ENCODE measurements at places on chromosomes 6 and 20. TPM values are rescaled to one million over a fixed set of nuclear protein-coding genes. Genes with fewer than 3 reads are reported as not detected.

GRCh38 chr6:156787569-156788492, 10.7 kb downstream of the ARID1B start:
- H3K27me3 ChIP-seq: no peaks in the 10 kb centered on the region
- DNase-seq: no peak
- H3K4me3 ChIP-seq: no peak overlapping the region
- no peaks in the 10 kb centered on the region for H3K36me3 ChIP-seq
- no peak overlapping the region for H3K27ac ChIP-seq

DNA sequence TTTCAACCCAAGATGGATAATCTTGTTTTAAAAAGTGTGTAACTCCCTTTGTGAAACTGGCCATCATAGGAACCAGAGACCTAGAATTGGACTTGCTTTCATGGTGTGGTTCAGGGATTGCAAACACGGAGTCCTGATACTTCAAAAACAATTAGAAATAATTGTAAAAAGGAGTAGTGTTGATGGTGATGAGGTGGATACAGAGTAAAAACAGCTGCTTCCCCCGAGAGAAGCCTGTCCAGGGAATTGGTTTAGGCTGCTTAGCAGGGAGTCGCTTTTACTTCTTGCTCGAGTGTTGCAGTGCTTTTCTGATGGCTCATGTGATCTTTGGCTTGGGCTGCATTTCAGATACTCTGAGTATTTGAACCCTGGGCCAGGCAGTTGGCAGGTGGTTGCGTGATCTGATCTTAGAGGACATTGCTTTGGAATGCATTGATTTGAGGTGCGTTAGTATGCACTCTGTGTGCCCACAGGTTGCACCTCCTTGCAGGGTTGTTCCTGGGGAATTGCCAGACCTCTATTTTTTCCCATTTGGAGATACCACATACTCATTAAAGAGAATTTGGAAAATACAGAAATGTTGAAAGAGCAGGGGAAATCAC, 19.5 kb downstream of the KIF3B start:
- H3K27me3 ChIP-seq: no peaks in the 10 kb centered on the region
- H3K4me1 ChIP-seq: peaks cover 15% of the 10 kb centered on the region
- H3K27ac ChIP-seq: no peak overlapping the region
- no peak for DNase-seq
- no peaks in the 10 kb centered on the region for H3K36me3 ChIP-seq

DNA sequence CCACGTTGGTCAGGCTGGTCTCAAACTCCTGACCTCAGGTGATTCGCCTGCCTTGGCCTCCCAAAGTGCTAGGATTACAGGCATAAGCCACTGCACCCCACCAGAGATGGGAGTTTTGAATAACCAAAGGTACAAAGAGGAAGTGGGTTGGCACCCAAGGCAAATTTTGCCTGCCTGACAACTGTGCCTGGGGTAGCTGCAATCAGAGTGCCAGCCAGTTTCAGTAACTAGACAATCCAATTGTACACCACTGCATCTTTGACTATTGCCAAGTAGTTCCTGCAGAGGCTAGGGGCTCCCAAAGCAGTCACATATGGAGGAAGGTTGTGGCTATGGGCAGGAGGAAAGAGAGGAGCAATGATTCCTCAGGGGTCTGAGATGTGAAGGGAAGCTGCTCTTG, 16.6 kb downstream of the ZC3H12D start:
- DNase-seq: no peak
- H3K36me3 ChIP-seq: no peaks in the 10 kb centered on the region
- H3K4me1 ChIP-seq: peaks cover 22% of the 10 kb centered on the region
- no peaks in the 10 kb centered on the region for H3K27me3 ChIP-seq

DNA sequence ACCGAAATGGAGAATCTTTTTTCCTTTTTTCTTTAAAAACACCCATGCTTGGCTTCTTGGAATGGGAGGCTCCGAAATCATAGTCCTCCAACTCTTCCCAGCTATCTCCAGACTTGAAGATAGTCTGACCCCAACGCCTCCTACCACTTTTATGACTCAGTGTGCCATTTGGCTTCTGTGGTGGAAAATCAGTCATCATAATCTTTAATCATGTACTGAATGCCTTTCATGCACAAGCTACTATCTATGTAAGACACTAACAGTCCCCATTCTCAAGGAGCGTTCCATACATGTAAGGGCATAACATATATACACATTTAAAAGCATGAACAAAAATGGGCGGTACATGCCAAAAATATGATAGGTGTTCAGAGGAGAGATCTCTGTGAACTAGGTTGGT, 44.1 kb downstream of the TMEM14B start:
- no peaks in the 10 kb centered on the region for H3K27me3 ChIP-seq
- no peaks in the 10 kb centered on the region for H3K36me3 ChIP-seq
- no peak overlapping the region for H3K4me3 ChIP-seq
- no peak for DNase-seq

DNA sequence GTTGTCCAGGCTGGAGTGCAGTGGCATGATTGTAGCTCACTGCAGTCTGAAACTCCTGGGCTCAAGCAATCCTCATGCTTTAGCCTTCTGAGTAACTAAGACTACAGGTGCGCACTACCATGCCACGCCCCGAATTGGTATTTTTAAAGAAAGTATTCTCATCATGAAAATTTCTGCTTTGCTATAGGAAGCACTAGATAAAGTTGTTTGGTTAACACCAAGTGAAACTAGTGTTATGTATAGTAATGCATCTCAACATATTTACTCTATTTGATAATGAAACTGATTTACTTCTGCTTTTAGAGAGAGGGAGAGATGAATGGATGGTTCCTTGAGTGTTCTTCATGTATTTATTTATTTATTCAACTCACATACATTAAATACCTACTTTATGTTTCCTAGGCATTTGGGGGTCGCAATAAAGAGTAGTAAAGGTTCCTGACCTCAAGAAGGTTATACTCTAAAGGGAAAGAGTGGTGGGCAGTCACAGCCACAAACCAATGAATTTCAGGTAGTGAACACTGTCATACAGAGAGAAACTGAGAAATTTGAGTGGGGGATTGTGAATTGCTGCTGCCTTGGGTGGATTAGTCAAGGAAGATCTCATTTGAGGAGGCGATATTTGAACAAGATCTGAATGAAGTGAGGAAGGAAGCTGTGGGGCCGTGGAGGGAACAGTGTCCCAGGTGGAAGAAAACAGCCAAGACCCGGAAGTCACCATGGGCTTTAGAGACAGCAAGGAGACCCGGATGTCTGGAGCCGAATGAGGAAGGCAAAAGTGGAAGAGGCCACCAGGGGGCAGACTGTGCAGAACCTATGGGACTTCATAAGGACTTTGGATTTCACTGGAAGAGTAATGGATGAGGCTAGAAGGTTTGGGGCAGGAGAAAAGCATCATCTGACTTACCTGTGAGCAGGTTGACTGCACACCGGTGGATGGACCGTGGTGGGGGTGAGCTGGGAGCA, 185.6 kb downstream of the TSHZ2 start:
- no peaks in the 10 kb centered on the region for H3K27me3 ChIP-seq
- H3K36me3 ChIP-seq: no peaks in the 10 kb centered on the region
- no peak overlapping the region for H3K27ac ChIP-seq
- no peaks in the 10 kb centered on the region for H3K4me1 ChIP-seq

DNA sequence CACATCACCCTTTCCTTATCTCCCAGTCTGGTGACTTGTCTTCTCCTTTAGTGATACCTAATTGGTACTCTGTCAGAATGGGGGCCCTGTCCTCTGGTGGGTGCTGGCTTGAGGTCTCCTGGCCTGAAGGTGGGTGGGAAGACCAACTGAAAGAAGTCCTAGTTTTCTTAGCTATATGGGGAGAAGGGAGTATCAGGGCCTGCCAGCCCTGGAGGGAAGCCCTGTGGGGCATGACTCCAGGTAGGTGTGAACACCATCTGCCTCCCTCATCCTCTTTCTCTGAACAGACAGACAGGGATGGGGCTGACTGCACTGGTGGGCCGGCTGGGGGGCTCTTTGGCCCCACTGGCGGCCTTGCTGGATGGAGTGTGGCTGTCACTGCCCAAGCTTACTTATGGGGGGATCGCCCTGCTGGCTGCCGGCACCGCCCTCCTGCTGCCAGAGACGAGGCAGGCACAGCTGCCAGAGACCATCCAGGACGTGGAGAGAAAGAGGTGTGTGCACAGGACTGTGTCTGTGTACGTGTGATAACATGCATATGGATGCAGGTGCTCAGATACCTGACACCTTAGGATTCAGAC, 4.8 kb downstream of the CRIP3 start:
- H3K27ac ChIP-seq: no peak overlapping the region
- H3K27me3 ChIP-seq: no peaks in the 10 kb centered on the region
- no peak overlapping the region for H3K4me3 ChIP-seq
- no peak for DNase-seq
- no peaks in the 10 kb centered on the region for H3K36me3 ChIP-seq
- H3K4me1 ChIP-seq: peaks cover 10% of the 10 kb centered on the region

DNA sequence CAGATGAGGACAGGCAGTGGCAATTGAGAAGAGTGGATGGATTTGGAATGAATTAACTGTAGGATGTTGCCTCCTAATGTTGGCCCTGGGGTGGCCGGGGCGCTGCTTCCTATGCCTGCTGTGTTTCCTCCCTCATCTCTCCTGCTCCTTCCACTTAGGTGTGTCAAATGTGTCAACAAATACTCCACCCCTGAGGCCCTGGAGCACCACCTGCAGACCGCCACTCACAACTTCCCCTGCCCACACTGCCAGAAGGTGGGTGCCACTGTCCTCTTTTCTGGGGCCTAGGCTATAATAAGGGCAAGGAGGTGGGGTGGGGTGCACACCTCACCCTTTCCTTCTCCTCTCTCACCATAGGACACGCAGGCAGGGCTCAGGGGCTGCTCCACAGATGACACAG, 30.0 kb upstream of the CHMP4B start:
- H3K27ac ChIP-seq: no peak overlapping the region
- no peak for DNase-seq
- H3K4me3 ChIP-seq: no peak overlapping the region
- H3K27me3 ChIP-seq: no peaks in the 10 kb centered on the region
- H3K36me3 ChIP-seq: peaks cover 15% of the 10 kb centered on the region
- H3K4me1 ChIP-seq: no peaks in the 10 kb centered on the region

DNA sequence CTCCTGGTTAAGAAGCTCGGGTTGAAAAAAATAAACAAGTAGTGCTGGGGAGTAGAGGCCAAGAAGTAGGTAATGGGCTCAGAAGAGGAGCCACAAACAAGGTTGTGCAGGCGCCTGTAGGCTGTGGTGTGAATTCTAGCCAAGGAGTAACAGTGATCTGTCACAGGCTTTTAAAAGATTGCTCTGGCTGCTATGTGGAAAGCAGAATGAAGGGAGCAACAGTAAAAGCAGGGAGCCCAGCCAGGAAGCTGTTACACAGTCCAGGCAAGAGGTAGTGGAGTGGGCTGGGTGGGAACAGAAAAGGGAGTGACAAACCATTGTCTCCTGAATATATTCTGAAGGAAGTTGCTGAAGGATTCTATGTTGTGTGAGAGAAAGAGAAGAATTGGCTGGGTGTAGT, 2.0 kb downstream of the HFE start:
- H3K27ac ChIP-seq: peak overlapping the region; percentile 91
- peaks cover 25% of the 10 kb centered on the region for H3K4me1 ChIP-seq
- peaks cover 5% of the 10 kb centered on the region for H3K36me3 ChIP-seq
- DNase-seq: no peak
- no peak overlapping the region for H3K4me3 ChIP-seq

GRCh38 chr20:17536944-17537444, 5.8 kb upstream of the BFSP1 start:
- H3K4me1 ChIP-seq: peaks cover 65% of the 10 kb centered on the region
- DNase-seq: peak; percentile 96
- H3K27me3 ChIP-seq: no peaks in the 10 kb centered on the region
- H3K36me3 ChIP-seq: no peaks in the 10 kb centered on the region

- H3K36me3 ChIP-seq: no peaks in the 10 kb centered on the region
- H3K4me1 ChIP-seq: no peaks in the 10 kb centered on the region
- no peak overlapping the region for H3K4me3 ChIP-seq
- no peak for DNase-seq
These were observed 1025.0 kb upstream of the GJE1 start for GRCh38 chr6:141107591-141108160.

GRCh38 chr6:43993881-43994523, 133.2 kb downstream of the MRPL14 start:
- H3K27me3 ChIP-seq: no peaks in the 10 kb centered on the region
- H3K27ac ChIP-seq: no peak overlapping the region
- no peak overlapping the region for H3K4me3 ChIP-seq
- DNase-seq: no peak
- no peaks in the 10 kb centered on the region for H3K36me3 ChIP-seq
- H3K4me1 ChIP-seq: peaks cover 52% of the 10 kb centered on the region

- no peak overlapping the region for H3K27ac ChIP-seq
- no peak overlapping the region for H3K4me3 ChIP-seq
- DNase-seq: no peak
These were observed 36.1 kb upstream of the INSM1 start for GRCh38 chr20:20331817-20332216.

DNA sequence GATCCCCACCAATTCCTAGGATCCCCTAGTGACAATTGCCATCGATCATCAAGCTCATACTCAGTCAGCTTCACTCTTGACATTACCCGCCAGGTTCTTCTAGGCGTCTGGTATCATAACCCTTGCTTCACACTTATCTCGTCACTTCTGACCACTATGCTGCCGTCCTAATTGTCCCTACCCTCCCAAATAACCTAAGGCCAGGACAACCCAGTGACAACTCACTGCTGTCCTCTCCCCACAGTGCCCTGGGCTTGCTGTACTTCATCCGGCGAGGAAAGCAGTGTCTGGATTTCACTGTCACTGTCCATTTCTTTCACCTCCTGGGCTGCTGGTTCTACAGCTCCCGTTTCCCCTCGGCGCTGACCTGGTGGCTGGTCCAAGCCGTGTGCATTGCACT, 3.7 kb downstream of the SYS1 start:
- peaks cover 22% of the 10 kb centered on the region for H3K36me3 ChIP-seq
- H3K4me3 ChIP-seq: no peak overlapping the region
- H3K27ac ChIP-seq: no peak overlapping the region
- DNase-seq: no peak

- H3K36me3 ChIP-seq: no peaks in the 10 kb centered on the region
- H3K27ac ChIP-seq: no peak overlapping the region
- no peak overlapping the region for H3K4me3 ChIP-seq
- peaks cover 13% of the 10 kb centered on the region for H3K4me1 ChIP-seq
These were observed 58.2 kb downstream of the SMOC2 start for GRCh38 chr6:168499045-168499650.

The KCNQ5 gene
- total RNA-seq: 2.2 TPM

The LY6G6D gene
- not detected for total RNA-seq

The DLK2 gene
- not detected for total RNA-seq
